ENCODE measurements at places on chromosomes 7 and 10.

- no peak for DNase-seq
Measured at GRCh38 chr7:119514326-119514725, 758.6 kb upstream of the KCND2 start.

DNA sequence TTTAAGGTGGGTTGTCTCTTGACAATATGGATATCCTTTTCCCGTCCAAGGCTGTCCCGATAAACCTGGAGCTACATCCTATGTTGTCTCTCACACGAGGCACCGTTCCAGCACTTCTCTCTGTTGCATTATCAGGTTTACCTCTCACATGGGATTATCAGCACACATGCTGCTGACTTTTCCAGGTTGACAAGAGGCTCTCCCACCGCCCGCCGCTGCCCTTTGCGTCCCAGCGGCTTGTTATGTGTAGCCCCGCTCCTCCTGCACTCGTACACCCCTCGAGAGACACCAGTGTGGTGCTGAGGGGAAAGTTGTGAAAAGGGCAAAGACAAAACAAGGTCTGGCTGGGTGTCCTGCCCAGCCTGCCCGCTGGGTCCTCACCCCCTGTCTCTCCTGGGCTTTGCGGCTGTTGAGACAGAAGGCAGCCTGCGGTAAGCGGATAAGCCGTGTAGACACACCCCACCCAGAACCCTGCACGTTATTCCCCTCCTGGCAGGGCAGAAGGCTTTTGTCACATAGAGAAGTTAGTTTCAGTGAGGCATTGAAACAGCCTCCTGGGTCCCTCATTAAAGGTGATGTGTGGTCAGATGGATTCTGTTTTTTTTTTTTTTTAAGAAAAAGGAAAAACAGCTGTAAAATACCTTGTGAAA is 38.7 kb downstream of the UBE3C start:
- no peak for DNase-seq

GRCh38 chr10:130756651-130757050 is 554.9 kb downstream of the TCERG1L start:
- DNase-seq: no peak

DNA sequence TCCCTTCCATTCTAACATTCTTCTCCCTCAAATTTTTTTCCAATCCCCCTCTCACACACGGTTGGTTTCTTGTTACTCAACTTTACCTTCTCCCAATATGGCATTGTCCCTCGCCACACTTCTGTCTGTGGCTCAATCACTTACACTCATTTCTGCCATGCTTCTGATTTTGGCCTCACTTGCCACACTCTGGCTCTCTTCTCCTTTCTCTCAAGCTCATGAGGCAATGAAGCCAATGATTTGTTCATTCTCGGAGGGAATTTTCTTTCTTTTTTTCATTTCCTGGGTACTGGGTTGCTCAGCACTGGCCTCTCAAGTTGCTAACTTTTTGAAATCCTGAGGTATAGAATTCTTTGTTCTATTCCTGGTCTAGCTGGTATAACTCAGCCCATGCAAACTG is 4.0 kb upstream of the MYOZ1 start:
- DNase-seq: no peak

- DNase-seq: no peak
Measured at GRCh38 chr7:110911632-110912031, 179.3 kb upstream of the LRRN3 start.

- DNase-seq: no peak
Measured at GRCh38 chr7:128672927-128673517, 930 bp downstream of the GARIN1A start.

DNA sequence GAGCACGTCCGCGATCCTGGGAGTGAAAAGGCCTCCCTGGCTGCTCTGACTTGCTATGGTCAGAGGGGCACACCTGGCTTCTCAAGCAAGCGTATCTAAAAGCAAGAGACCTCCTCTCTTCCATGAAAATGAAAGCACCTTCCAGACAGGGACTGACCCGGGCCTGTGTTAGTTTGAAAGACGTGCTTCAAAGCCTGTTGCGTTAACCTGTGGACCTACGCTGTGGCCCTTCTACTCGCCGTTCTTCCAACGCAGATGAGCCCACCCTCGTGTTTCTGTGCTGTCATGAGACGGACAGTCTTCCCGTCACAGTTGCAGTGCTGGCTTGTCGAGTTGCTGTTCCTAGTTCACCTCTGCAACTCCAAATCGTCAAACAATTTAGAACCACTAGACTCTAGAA is 15.5 kb upstream of the GDI2 start:
- no peak for DNase-seq

DNA sequence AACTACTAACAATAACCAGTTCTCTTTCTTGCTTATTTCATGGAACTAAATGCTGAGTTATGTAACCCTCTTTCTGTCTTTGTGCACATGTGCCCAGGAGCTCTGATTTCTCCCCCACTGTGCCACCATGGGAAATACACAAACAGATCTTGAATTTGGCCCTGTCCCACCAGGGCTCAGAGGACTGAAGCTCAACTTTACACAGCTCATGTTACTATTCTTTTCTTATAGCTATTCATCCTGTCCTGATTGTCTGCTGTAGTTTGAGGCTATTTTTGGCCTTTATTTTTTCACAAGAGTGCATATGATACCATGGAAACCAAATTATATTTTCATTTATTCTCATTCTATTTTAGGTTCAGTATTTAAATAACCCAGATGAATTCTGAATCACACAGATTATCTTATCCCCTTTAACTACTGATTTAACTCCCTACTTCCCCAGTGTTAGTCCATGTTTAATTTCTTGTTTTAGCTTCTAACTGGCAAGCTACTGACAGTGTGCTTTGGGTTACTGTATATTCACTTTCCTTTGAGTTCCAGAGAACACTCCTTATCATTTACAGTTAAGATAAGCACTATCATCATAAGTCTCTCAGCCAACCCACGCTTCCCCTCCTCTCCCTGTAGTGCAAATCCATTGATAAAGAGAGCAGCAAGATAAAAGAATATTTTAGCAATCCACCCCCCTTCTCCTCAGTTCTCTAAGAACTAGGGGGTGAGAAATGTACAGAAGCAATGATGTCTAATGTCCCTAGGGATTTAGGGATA is 71.8 kb upstream of the GSDME start:
- DNase-seq: no peak

All from stimulated activated CD4-positive, alpha-beta T cell treated with anti-CD3 and anti-CD28 coated beads, Interleukin-15, amount 100 ng/mL, for 1 hour (primary cell).